Right forelimb (tissue), 1 donor: ENCODE measurements at places on chromosomes 4 and X.

DNA sequence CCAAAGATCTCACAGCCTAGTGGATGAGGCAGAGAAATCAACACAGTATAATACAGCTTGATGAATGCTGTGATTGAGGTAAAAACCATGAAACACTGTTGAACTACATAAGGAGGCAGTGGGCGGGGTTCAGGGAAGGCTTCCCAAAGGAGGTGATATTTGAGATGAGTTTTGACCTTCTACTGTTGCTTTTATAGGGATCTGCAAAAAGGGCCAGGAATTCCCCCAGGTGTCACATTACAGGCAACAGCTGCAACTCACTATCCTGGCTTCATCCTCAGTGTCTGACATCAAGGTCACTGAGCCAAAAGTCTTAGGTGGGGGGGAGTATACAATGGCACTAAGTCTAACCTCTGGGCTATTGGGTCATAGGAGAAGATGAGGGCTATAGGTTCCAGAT lies 185.7 kb upstream of the NRK start:
- no peak for DNase-seq

GRCh38 chr4:90883519-90883918 lies 756.3 kb downstream of the CCSER1 start:
- DNase-seq: no peak

GRCh38 chr4:182680234-182680653 lies 236.9 kb downstream of the DCTD start:
- no peak for DNase-seq

DNA sequence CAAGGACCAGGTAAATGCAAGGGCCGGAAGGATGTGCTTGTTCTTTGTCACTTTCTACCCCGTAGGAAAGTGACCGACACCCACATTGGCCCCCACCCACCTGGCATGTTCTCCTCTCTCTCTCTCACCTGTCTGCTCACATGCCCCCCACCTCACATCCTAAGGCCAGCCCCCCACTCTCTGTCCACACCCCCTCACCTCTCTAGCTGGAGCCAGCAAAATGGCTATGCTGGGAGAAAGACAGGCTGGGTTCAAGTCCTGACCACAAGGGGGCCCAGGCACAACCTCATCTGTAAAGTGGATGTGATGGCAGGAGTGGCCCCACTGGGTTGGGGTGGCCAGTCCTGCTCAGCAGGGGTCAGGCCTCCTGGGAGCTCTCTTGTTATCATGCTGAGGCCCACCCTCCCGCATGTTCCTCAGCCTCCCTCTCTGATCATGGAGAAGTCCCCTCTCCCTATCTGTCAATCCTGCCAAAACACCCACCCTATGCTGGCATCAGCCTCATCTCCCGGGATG lies 1.7 kb upstream of the PPP2R2C start:
- DNase-seq: no peak

DNA sequence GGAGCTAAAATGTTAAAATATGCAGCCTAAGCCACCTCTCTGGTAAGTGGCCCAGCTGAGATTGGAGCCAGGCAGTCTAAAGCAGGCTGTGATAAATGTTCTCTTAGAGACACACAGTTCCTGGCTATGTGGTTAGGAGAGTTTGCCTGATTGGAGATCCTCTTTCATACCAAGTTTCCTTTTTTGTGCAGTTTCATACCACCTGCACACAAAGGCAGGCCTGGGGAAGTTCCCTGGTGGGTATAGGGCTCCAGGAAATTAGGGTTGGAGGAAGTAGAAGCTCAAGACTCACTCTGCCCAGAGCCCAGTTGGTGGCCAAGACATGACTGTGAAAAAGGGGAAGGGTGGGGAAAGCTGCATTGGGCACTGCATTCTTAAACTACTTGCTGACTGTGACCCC lies 16.9 kb downstream of the CYBB start:
- no peak for DNase-seq

DNA sequence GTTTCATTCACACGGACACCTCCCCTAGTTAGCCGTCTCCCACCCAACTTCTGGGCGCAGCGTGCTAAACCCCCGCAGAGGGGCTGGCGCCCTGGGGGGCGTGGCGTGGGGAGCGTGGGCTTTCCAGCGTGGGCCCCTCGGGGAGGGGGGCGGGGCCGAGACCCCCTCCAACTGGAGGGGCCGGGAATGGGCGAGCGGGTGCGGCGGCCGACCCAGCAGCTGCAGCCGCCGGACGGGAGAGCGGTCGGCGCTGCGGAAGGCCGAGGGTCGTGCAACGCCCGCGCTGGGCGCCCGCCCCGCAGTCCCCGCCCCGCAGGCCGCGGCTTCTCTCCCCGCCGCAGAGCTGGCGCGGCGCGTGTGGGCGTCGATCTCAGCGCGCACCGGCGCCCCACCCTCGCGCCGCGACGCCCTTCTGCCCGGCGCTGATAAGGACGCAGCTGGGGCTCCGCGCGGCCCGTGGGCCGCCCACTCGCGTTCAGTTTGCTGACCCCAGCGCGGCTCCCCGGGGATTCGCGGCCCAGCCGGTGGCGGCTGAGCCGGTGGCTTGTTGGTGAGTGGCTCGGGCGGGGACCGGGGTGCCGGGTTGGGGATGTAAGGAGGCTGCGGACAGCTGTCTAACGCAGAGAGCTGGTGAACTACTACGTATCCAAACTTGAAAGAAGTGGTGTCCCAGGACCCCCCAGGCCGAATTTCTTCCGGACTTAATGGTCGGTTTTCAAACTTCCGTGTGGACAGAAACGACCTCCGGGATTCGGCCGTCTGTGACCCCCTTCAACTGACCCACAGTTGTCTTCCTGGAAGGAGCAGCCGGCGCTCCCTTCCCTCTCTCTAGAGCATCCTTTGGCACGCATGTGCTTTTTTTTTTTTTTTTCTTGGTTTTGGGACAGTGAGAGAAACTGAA lies 1.5 kb downstream of the FHDC1 start:
- DNase-seq: peak; percentile 74

DNA sequence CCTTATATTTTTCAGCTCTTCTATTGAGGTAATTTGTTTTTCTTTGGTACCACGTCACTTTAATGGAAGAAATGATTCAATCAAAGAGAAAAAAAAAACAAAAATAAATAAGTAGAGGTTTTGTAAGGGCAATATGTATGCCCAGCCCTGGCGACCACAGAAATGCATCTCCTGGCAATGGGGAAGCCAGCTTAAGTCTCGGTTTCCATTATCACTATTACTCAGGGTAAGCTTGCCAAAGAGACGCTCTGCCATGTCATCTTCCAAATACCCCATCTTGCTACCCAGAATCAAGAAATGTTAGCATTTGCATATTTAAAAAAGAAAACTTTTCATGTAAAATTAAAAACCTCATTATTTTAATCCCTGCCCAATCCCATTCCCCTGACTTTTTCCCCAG lies 68.8 kb downstream of the FAM47C start:
- DNase-seq: no peak

DNA sequence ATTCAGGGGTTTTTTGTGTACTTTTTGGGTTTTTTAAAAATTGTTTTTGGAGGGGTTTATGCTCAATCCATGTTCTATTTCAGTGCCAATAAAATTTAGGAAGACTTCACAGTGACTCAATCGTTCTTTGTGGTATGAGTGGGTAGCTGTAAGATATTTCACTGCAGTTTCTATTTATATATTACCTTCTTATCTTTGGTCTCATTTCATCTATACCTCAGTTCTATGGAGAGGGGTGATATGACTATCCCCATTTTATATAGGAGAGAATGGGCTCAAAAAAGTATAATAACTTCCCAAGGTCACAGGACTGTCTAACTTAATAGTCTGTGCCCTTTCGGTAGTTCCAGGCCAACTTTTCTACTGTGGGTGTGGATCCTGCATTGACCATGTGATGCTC lies 74.4 kb downstream of the MSN start:
- no peak for DNase-seq

GRCh38 chr4:186266729-186267456 lies 904 bp downstream of the F11 start:
- no peak for DNase-seq

- DNase-seq: no peak
Observed at GRCh38 chrX:35919536-35920309, at the start of gene CFAP47. Gene CFAP47, plus strand, starts transcription at chrX:35919734. Its CDS starts 66 bp downstream, at chrX:35919800.

- peak; percentile 57 for DNase-seq
Observed at GRCh38 chr4:153759407-153760316, at the start of gene RNF175. Gene RNF175, minus strand, starts transcription at chr4:153760024. Its CDS starts 162 bp downstream, at chr4:153759862.
